Motor neuron (in vitro differentiated cells): ENCODE measurements at places on chromosomes 3 and 15. TPM values are rescaled to one million over a fixed set of nuclear protein-coding genes. Genes with fewer than 3 reads are reported as not detected.
A peak's percentile ranks its signal among the peaks of the same experiment; 100 is the strongest.

GRCh38 chr15:33959844-33960548 is 8.3 kb upstream of the CHRM5 start:
- no peak for ATAC-seq

GRCh38 chr15:61946778-61947177 is 113.5 kb downstream of the VPS13C start:
- ATAC-seq, result no peak

The CMTM7 gene
- total RNA-seq, result 3.0 and 3.8 TPM in 2 replicates

DNA sequence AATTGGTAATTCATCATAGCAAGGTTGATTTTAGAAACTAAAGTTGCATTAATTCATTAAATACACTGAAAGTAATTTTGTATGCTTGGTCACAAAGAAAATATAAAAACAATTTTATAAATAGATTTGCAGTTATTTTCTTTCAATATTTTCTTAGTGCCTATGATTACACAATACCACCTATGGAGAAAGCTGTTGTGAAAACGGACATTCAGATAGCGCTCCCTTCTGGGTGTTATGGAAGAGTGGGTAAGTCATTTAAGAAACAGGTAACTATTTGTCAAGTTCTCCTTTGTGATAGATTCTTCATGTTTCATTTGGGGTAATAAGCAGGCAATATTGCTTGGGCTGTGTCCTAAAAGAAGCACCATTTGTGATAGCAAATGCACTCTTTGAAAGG is 3.0 kb downstream of the DUT start:
- no peak for ATAC-seq

The TUSC7 gene
- total RNA-seq, result 4.2 and 8.4 TPM in 2 replicates

- ATAC-seq, result no peak
Measured at GRCh38 chr3:27340534-27340933, 28.6 kb downstream of the NEK10 start.

GRCh38 chr3:56890448-56891091 is 88.8 kb upstream of the ARHGEF3 start:
- ATAC-seq, result no peak

GRCh38 chr15:101258238-101259144 is 6.6 kb upstream of the CHSY1 start:
- peak; percentile 73 for ATAC-seq

DNA sequence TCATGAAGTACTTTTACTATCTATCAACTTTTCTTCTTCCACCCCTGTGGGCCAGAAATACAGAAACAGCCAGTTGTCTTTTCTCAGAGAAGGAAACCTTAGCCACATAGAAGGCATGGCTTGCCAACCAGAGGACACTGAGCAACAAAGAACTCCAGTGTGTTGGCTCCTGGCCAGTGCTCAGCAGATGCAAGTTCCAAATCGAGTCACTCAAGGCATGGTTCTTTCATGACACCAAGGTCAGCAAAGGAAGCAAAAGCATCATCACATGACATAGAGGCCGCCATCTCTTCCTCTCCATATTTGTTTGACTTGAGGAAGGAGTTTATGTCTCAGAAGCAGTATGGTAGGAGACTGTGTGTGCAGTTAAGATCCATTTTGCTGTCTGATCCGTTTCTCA is 92.2 kb downstream of the MYLK start:
- no peak for ATAC-seq

DNA sequence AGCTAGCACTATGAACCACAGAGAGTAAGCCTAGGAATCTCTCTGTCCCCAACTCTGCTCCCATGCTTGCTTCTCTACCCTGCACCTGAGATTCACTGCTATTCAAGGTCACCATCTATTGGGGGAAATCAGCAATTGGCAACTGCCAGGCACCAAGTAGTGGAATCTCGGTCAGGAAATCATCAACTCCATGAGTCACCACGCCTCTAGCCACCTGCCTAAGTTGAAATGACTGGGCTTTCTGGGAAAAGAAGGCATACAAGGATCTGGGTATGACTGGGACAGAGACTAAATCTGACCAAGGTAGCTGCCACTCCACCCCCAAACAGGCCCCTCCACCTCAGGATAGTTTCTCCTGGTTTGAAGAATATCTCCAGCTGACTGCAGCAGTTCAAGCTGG is 464.1 kb upstream of the CBLB start:
- ATAC-seq, result no peak

- peak; percentile 95 for ATAC-seq
Measured at GRCh38 chr3:13324835-13325501, 95.2 kb downstream of the NUP210 start.

The MAP3K13 gene
- total RNA-seq, result 9.7 and 11.4 TPM in 2 replicates

DNA sequence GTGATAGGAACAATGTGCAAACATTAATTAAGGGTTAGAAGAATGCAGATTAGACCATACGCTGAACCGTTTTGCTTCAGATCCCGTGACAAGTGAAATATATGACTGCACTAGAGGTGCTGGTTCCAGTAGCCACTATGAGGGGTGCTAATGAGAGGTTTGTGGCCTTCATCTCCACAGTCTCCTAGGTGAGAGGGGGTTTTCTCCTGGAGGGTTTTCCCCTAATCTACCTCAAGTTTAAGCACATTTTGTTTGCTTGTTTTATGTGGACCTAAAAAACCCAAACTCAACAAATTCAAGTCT is 13.7 kb upstream of the SHF start:
- no peak for ATAC-seq

The CSPG4 gene
- 3.3 and 3.8 TPM in 2 replicates for total RNA-seq

The RTP3 gene
- total RNA-seq, result 0.24 and 0.28 TPM in 2 replicates

DNA sequence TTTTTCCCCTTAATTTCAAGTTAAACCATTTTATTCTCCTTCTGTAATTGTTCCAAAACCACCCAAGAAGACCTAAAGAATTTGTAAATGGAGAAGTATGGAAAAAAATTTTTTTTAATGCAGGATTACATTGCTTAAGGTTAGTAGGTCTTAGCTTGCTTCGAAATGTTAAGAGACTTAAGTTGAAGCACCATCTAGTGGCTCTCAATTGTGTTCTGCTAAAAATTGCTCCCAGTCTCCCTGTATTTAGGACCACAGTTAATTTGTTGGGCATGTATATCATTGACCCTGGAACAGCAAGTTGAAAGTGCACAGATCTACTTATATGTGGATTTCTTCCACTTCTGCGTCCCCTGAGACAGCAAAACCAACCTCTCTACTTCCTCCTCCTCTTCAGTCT is 32.4 kb downstream of the CD200R1L start:
- no peak for ATAC-seq

- no peak for ATAC-seq
Measured at GRCh38 chr3:65240366-65240765, 552.6 kb upstream of the ADAMTS9 start.

The MYZAP gene
- 0.76 and 0.97 TPM in 2 replicates for total RNA-seq
